ENCODE measurements at places on chromosomes 4 and X.

- DNase-seq, result no peak
Observed at GRCh38 chrX:115345615-115346014, 56.1 kb downstream of the LUZP4 start.

DNA sequence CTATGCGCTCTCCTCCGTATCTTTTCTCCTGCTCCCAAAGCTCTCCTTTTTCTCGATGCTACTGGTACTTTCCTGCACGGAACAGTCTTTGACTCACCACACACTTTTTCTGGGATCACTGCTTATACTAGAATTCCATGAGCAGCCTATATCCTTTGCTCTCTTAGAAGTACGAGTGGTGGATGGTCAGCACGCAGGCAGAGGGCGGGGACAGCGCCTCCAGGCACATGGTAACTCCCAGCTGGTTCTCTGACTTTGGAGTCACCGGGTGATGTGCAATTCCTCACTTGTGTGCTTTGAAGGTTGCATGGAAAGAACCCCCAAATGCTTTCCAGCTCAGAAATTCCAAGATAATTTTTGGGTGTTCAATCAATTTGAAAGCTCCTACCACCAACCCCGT is 56.0 kb downstream of the STX18 start:
- no peak for DNase-seq

- DNase-seq, result no peak
Observed at GRCh38 chrX:153782313-153782712, 1.5 kb downstream of the SRPK3 start.

DNA sequence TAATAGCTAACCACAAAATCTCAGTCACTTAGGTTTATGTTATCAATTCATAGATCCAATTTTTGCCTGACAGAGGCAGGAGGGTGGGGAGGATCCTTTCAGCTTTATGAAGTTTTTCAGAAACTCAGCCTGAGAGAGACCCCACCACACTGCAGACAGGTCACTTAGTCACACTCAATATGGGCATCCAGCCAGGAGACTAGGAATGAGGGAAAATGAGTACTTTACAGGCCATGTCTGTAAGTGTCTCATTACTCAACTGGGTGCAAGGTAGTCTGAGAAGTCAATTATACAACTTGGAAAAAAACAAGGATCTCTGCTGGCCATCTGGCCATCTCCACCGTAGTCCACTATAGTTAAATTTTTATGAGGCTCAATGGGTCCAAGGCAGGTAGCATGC is 365.9 kb downstream of the INPP4B start:
- no peak for DNase-seq

GRCh38 chr4:75726577-75726976 is 2.2 kb downstream of the USO1 start:
- DNase-seq, result no peak

DNA sequence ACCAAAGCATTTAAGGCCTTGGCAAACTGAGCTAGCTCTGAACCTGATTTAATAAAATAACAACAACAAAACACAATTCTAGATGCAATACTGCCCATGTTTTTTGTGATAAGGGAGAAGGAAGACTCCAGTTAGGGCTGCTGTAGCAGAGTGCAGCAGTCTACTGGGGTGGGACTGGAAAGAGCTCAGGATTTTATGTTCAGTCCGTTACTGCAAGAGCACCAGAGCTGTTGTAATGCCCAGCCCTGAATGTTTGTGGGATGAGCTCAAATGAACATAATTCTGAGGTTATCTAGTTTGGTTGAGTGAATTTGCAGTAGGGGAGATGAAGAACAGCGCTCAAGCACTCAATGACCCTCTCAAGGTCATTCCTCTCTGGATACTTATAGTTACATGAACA is 743.8 kb downstream of the FAT4 start:
- DNase-seq, result no peak

DNA sequence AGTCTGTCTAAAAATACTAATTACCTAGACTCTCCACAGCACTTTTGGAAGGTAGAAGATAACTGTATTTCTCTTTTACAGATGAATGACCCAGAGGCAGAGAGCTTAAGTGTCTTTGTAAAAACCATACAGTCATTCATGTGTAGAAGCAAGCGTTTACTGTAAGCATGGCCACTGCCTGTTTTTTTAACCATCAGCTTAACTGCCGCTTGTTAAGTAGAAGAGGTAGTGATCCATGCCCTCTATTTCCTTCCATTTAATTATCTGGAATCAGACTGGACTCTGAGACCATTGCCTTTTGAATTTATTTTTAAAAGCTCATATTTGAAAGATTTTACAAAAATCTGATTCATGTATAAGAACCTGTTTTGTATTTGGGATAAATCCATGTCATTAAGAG is 111.2 kb upstream of the TECRL start:
- DNase-seq, result no peak

DNA sequence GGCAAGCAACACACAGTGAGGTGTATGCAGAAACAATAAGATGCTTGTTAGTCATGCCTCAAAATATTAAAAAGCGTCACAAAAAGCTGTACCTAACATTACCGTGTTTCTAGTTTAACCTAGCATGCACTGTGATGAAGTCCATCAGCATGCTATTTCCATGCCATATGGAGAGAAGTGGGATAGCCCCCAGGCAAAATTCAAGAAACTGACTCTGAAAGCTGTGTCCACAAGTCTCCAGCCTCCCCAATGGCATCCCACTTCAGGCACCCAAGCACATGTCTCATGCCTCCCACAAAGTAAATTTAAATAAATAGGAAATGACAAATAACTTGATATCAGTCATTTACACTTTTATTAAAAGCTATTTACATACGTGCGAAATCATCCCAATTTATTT is 10.8 kb downstream of the GABRA2 start:
- DNase-seq, result no peak

GRCh38 chr4:175536852-175537453 is 275.1 kb downstream of the GPM6A start:
- no peak for DNase-seq

DNA sequence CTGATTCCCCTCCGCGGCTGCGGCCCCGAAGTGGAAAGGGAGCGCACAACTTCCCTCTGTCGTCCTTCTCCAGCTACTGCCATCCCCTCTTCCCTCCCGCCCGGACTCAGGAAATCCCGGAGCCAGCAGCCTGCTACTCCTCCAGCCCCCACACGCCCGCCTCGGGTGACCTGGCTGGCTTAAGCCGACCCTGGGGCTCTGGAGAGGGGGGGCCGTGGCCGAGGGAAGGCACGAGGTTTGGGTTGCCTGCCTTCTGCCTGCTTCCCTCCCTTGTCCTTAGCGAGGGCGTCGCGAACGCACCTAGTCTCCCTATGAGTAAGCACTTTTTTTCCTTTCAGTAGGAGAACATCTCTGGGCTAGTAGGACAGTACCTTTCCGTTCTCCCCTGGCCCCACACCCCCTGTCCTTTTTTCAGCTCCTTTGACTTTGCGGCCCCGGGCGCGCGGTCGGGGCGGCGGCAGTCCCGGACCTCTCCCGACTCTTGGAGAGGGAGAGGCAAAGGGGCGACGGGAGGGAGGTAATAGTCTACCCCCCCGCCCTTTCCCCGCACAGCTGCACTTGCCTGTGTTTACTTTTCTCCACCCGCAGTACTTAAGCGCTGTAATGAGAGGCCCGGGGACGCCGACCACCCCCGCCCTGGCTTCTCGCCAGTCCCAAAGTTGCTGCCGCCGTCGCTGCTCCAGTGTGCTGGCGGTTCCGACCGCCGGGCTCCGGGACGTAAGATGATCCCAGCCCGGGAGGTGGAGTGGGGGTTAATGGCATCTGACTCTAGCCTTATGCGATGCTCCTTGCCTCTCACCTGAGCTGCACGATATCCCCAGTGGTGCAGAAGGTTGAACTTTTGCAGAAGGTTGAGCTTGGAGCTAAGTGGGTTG is 868 bp downstream of the PLS3 start:
- DNase-seq, result peak; percentile 51

DNA sequence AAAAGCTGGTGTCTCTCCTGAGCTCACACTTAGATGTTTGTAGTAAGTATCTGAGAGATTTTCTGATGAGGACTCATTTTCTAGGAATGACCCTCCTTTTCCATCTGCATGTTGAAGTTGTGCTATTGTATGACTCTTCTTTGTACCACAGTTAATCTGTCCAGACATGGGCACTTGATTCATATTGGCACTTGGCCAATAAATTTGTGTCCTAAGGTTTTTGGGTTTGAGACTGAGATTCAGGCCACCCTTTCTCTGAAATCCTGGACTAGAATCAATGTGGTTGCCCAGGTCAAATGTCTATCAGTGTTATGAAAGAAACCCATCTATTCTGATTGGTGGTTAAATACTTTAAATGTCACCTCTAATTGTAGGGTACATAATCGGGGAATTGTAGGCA is 869.0 kb downstream of the SH3BGRL start:
- no peak for DNase-seq

- no peak for DNase-seq
Observed at GRCh38 chr4:61924131-61924530, 724.0 kb downstream of the ADGRL3 start.

GRCh38 chrX:97389761-97390192 is 506.1 kb downstream of the RPA4 start:
- no peak for DNase-seq

All from heart right ventricle (tissue), 16 donors.